Activated naive CD4-positive, alpha-beta T cell treated with anti-CD3 and anti-CD28 coated beads for 36 hours (primary cell): ENCODE measurements at places on chromosomes 6 and 20.

GRCh38 chr6:52958546-52959255, 36.4 kb downstream of the GSTA4 start:
- DNase-seq = no peak

DNA sequence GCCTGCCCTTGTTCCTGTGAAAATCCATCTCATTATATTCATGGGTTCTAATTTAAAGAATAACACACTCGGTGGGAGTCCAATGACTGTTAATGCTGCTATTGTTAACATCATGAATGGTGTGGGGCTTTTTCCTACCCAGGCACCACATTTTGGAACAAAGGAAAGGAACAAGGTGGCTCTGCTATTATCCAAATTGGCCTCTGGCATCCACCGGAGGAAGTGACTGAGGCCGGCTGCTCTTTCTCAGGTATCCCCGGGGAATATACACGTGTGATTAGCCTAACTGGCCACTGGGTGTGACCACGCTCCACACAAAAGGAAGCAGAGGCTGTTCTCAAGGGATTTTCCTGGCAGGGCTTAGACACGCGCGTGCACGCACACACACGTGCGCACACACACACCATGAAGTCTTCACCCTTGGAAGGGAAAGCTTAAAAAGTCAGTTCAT, 601.2 kb upstream of the ARID1B start:
- DNase-seq = no peak

DNA sequence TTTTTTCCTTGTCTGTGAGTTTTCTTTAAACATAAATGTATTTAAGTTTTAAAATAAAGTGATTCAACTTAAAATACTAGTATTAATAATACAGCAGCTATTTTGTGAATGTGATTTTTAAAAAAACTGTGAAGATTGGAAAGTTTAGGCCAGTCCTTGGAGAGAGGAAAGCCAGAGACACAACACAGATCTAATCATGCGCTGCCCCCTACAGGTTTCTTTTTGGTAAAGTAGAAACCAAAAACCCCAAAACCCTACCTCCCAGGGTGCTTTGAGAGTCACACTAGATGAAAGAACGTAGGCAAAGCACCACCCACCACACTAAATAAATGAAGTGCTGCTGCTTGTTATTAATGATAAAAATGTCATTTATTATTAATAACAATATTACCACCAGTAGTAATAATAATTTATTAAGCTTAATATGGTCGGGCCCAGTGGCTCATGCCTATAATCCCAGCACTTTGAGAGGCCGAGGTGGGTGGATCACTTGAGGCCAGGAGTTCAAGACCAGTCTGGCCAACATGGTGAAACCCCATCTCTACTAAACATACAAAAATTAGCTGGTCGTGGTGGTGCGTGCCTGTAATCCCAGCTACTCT, 33.7 kb downstream of the SLC9A8 start:
- DNase-seq = peak; percentile 72

- DNase-seq = no peak
These were observed 485.4 kb upstream of the MANEA start for GRCh38 chr6:95091823-95092436.

GRCh38 chr6:23394681-23395080, 731.3 kb upstream of the NRSN1 start:
- DNase-seq = no peak

GRCh38 chr6:73134588-73134987, 90.7 kb downstream of the KHDC1L start:
- peak; percentile 44 for DNase-seq

DNA sequence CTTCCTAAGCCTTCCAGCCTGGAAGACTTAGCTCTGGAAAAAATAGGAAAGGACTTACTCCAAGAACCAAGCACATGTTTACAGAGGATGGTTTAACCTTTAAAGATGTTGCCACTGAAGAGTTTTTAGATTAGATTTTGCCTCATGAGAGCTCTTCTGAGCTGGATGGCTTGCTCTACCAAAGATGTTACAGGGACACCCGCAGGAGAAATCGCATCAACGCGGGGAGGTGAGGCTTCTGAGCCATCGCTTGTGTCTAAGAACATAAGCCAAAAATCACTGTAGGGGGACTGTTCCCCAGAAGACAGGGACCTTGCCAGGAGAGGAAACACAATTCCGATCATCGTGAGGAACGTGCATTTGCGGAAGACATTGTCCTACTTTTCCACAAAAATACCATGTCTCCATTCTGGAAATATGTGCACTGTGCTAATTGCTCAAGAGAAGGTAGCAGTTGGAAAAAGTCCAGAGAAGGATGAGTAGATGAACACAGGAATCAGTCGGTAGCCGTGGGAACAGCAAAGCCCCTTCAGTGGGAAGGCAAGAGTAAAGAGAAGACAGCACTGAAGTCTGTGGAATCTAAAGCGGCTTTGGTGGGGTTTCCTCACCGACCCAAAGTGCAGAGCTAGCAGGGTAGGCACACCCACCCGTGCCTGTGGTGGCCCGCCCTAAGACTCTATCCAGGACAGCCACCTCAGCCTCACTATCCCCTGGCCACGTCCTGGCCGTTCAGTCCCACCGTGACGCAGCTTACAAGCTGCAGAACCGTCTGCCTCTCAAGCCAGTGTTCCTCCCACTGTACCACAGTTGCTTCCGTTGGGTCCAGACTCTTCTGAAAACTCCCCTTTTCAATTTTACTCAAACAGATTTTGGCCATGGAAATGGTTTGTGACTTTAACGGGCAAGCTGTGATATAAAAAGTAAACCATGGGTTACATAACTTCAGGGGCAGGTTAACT, 334.8 kb downstream of the NRN1 start:
- peak; percentile 27 for DNase-seq

DNA sequence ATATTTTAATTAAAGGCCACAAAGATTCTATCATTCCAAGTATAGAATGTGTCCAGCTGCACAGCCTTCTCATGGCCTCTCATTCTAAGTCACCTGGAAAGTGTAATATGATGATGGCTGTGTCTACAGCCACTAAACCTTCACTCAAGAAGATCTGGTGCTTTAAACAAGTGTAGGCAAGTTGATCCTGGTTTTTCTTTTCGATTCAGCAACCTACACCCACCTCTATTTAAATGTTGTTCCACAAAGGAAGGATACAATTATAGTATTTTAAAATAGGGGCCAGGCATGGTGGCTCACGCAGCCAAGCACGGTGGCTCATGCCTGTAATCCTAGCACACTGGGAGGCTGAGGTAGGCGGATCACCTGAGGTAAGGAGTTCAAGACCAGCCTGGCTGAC, 25.5 kb upstream of the DST start:
- DNase-seq = no peak

- no peak for DNase-seq
These were observed 1100.0 kb downstream of the GRIK2 start for GRCh38 chr6:102493485-102493884.

DNA sequence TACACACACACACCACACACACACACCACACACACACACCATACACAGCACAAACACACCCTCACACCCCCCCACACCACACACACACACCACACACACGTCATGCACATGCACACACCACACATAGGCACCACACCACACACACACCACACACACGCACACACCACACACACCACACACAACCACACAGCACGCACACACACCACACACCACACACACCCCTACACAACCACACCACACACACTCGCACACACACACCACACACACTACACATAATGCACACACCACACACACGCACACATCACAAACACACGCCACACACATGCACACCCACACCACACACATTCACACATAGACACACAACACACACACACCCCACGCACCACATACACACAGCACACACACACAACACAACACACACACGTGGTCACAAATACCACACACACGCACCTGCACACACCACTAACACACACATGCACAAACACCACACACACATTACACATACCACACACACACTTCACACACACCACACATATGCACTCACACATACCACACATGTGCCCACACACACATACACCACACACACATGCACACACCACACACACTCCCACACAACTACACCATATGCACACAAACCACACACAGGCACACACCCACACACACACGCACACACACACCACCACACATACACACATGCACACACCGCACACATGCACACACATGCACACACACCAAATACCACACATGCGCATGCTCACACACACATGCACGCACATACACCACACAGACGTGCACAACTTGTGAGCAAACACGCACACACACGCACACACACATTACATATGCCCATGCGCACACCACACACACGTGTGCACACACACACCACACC, 9.4 kb upstream of the ACSS1 start:
- DNase-seq = no peak

GRCh38 chr6:167079853-167080297, 43.0 kb upstream of the CCR6 start:
- DNase-seq = peak; percentile 77

GRCh38 chr20:24909086-24909780, 39.8 kb upstream of the CST7 start:
- DNase-seq = no peak

DNA sequence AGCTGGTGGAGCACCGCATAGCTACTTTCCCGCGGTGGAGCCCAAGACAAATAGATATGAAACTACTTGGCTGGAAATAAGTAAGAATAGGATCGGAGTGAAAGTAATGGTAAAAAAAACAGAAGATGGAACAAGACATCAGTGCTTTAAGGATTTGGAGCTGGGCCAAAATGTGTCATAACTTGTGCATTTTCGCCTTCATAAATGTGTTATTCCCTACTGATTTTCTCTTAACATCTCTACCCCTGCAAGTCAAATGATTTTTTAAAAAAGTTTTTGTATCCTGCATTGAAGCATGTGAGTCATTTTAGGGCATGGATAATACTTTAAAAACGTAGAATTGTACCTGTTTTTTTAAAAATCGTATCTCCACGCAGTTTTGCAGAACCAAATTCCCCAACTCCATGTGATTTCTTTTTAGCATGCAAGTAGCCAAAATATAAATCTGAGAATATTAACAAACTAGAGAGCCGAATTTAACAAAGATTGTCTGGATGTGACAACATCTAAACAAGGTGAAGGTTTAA, 882 bp upstream of the FAM184A start:
- peak; percentile 64 for DNase-seq

- peak; percentile 64 for DNase-seq
These were observed 17.9 kb upstream of the EXOC2 start for GRCh38 chr6:710601-711571.
